ENCODE measurements at places on chromosomes 2 and 18.

DNA sequence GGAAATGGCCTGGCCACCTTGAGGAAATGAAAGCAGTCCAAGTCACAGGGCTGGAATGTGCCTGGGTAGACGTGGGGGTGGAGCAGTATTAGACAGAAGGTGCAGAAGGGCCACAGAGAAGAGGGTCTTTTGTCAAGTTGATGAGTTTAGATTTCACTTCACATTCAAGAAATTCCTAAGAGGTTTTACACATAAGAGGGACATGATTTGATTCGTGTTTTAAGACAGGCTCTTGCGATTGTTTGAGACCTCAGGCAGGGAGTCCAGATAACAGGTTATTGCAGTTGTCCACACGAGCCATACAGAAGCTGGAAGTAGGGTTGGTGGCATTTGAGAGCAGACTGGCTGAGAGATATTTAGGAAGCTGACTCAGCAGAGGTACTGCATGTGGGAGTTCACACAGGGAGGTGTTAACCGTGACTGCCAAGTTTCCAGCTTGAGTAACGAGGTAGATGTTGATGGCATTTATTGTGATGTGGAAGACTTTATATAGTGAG is 64.6 kb downstream of the NEB start:
- no peak for DNase-seq

DNA sequence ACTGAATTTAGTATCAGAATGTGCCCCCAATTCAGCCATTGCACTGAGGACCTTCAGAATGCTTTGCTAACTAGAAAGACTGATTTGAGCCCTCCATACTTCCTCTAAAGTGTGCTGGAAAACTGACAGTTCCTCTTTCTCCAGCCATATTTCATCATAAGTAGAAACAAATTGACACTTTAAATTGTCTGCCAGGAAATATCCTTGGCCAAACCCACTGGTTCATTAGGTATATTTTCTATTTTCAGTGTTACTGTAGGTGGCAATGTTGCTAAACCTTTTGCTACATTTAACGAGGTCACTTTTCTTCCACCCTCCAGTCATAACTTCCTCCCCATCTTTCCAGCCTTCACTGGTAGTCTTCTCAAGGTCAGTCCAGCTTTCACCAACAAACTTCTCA is 21.5 kb downstream of the SP5 start:
- DNase-seq, result no peak

GRCh38 chr2:236939271-236939670 is 146.4 kb upstream of the COPS8 start:
- DNase-seq, result no peak

DNA sequence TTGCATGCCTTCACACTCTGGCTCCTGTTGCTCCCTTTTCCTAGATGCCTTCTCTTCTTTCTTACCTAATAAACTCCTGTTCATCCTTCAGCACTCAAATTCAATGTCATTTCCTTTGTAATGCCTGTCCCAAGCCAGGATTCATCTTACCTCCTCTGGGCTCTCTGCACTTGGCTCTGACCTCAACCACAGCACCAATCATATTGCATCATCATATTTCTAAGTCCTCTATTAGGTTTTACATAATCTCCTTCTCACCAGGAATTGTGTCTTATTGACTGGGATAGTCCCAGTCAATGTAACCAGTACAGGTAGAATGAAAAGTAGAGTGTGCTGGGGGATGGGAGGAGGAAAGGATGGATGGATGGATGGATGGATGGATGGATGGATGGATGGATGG is 187.1 kb downstream of the NRP2 start:
- DNase-seq, result no peak

DNA sequence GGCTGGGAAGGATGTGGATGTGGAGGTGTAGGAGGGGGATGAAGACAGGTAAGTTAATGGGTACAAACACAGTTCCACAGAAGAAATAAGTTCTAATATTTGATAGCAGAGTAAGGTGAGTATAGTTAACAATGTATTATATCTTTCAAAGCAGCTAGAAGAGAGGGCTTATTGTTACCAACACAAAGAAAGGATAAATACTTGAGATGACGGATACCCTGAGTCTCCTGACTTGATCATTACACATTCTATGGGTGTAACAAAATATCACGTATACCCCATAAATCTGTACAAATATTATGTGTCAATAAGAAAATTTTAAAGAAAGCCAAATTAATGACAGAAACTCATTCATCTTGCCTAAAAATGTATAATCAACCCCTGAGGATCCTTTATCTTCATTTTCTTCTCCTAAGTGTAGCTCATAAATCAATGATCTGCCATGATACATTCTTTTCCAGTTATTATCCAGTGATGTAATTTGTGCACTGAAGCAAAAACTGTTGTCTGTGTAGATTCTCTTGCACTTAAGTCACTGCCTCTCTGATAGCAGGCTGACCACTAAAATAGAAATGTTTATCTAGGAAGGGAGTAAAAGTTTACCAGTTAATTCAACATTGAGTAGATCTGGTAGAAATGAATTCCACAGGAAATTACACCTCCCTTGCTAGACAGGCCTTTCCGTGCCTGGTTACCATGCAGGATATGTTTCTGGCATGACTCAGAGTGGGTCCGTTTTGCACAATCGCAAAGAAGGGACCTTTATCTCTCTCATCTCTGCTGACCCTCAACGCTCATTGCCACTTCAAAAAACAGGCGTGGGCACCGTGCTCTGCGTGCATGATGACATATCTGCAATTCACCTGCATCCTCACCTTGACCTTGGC is 249.7 kb upstream of the NCKAP5 start:
- DNase-seq, result no peak

DNA sequence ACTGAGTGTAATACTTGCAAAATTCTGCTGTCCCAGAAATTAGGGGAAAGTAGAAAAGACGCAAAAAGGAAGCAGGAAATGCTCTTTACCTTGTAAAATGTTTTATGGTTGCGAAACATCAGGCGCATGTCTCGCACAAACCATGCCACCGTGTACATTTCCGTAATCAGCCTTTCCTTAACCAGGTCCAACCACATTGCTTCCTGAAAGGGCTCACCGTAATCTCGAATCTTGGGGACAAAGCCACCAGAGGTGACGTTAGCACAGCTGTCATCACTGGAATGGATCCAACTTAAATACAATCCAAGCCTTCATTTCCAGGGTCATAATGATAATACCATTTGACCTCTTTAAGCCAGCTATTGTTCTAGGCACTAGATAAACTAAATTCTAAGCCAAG is 49.3 kb downstream of the SP110 start:
- no peak for DNase-seq

DNA sequence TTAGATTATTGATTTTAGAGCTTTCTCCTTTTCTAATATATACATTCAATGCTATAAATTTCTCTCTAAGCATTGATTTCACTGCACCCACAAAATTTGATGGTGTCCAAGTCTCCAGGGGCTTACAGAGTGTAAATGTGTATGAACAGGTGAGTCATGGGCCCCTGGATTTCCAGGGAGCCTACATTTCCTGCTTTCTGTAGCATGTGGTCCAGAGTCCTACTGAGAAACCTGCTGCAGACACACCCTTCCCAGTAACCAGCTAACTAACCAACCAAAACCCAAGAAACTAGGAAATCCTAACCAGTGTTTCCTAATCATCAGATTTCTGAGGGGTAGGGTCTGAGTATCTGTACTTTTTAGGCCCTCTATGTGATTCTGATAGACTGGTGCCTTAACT is 39.5 kb upstream of the TANC1 start:
- DNase-seq, result no peak

DNA sequence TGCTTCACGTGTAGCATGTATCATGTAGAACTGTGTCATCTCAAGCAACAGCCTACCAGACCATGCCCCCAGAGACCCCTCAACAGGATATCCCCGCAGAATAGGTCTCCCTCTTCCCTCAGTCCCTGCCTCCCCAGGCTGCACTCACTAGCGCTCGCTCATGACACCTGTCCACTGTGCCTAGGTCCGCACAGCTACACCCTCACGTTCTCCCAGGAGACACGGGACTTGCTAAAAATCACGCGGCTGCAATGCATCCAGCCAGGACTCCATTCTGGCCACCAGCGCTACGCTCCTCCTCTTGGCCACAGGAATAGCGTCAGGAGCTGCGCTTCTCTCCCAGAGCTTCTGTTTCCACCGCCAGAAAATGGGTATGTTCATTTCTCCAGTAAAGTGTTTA is 2.5 kb downstream of the PXDN start:
- DNase-seq, result no peak

DNA sequence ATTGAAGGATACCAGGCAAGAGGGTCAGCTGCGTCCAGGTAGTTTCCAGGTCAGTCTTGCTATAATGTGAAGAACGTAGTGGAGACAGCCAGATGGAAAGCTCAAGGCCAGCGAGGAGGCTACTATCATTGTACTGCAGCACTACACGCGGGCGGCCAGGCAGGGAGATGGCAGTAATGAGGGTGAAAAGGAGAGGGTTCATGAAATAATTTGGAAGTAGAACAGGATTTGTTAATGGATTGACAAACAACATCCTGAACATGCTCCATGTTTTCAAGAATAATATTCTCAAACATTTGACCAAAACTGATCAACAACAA is 17.1 kb downstream of the SPIRE1 start:
- DNase-seq, result no peak

GRCh38 chr2:191936882-191937405 is 90.1 kb upstream of the CAVIN2 start:
- DNase-seq, result no peak

- DNase-seq, result no peak
Observed at GRCh38 chr18:22551536-22552151, 133.9 kb upstream of the CTAGE1 start.

DNA sequence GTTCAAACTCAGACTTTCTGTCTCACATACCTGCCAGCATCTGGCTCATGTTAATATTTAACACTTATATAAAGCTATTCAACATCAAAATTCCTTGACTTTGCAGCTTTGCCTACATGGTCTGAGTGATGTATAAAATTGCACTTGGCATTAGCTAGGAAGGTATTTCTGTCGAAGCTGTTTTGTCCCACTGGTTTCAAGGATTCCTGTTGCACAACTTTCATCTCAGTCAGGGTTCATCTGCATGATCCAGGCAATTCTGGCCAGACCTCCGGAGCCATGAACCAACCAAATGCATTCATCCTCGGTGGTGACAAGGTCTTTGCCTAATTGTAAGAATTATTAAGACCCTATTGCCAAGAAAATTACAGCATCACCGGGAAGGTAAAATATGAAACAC is 185.4 kb downstream of the ZEB2 start:
- no peak for DNase-seq
